ENCODE measurements at places on chromosomes 13 and 19.

GRCh38 chr19:9956956-9957355, 20.6 kb upstream of the OLFM2 start:
- no peak for DNase-seq

DNA sequence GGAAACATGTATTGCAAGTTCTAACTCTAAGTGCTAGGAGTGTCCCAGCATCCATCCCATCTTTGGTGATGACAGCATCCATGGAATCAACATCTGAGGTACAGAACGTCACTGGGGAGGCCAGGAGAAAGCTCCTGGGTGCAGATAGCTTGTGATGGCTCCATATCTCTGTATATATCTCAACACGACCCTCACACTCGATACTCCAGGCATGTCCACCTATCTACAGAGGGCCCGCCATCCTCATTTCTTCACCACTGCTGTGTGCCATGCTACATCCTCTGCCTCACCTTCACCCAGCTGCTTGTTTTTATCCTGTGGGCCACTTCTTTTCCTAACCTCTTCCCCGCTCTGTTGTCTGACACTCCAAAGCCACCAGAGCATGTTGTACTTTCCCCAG, 100.4 kb upstream of the SERP2 start:
- no peak for DNase-seq

- DNase-seq, result no peak
These were observed 7.6 kb downstream of the ELF1 start for GRCh38 chr13:41011382-41011956.

DNA sequence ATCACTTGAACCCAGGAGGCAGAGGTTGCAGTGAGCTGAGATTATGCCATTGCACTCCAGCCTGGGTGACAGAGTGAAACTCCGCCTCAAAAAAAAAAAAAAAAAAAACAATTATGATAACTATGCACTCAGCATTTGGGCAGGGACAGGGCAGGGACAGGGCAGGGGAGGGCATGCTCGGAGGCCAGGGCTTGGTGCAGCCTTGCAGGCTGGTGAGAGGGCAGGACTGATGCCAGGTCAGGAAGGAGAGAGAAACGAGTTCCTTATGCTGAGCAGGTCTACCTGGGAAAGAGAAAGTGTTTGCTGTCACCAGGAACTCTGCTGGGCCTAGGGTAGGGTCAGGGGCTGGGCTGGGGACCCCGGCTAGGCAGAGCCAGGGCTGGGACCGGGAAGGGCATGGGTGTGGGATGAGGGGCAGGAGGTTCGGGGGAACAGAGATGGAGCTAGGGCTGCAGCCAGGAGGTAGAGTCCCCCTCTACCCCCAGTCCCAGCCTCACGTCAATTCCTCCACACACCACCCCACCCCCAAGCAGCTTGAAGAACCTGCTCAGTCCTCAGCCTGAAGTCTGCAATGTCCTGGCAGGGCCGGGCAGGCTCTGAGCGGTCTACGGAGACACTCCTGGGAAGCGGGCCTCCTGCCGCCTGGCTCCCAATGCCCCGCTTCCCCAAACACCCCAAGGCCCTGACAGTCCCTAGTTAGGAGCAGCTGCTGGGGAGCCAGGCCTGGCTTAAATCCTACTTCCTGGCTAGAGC, 2.8 kb downstream of the FXYD3 start:
- no peak for DNase-seq

DNA sequence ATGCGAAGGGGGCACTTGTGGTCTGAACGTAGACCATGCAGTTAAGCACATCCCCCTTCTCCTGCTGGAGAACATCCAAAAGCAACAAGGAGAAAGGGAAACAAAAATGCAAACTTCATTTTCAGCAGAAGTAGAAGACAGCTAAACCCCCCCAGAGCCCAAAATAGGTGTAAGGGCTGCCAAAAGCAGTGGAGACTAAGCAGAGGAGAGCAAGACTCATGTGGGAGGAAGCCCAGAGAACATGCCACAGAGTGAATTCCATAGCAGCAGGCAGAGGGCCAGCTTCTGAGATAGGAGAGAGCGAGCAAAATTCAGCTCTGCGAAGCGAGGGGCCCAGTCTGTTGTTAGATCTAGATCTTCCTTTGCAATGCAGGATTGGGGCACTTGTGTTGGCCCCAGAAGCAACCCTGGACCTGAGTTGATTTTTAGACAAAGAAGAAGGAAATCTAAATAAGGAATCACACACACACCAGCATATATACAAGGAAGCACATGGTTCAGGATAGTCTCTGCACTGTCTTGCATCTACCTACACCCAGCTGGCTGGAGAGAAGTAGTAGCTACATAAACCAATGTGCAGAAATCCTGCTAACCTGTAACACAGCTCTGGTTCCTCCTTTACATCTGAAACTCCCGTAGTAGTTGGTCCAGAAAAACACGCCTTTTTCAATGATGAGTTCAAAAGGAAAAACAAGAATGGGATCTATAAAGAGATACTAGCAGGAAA, 199.6 kb downstream of the SPRY2 start:
- no peak for DNase-seq
